Spleen (tissue), 13 donors: ENCODE measurements at places on chromosomes 13 and 19.

DNA sequence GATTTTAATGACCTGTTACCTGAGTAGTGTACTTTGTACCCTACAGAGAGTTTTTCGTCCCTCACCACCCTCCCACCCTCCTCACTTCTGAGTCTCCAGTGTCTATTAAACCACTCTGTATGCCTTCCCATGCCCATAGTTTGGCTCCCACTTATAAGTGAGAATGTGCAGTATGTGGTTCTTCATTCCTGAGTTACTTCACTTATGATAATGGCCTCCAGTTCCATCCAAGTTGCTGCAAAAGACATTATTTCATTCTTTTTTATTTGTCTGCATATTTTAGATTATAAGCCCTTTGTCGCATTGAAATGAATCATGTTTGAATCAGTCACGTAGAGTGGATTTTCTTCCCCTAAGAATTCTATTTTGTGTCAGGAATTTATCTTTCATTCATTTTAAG lies 12.2 kb upstream of the HTR2A start:
- DNase-seq = no peak

- DNase-seq = no peak
These were observed 16.1 kb upstream of the SLC15A1 start for GRCh38 chr13:98768522-98768921.

- no peak for DNase-seq
These were observed 24.7 kb downstream of the CILP2 start for GRCh38 chr19:19562665-19563347.

- DNase-seq = no peak
These were observed 142.2 kb downstream of the FGF9 start for GRCh38 chr13:21813110-21813509.

GRCh38 chr19:2636897-2637683 lies 65.4 kb downstream of the GNG7 start:
- DNase-seq = peak; percentile 94

GRCh38 chr13:75633285-75633684 lies 2.8 kb upstream of the LMO7 start:
- no peak for DNase-seq

DNA sequence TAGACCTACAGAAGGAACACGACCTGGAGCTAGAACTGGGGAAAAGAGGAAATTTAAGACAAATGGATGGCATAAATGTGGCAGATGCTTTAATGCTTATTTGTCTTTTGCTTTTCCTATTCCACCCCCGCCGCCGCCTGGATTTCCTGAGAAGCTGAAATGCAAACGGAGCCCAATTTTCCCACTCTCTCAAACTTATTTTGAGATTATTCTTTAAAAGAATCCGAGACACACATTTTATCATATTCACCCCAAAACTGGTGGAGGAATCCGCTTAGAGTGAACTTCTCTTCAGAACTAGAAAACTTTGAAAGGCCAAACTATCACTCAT lies 5.8 kb downstream of the POU4F1 start:
- DNase-seq = no peak

DNA sequence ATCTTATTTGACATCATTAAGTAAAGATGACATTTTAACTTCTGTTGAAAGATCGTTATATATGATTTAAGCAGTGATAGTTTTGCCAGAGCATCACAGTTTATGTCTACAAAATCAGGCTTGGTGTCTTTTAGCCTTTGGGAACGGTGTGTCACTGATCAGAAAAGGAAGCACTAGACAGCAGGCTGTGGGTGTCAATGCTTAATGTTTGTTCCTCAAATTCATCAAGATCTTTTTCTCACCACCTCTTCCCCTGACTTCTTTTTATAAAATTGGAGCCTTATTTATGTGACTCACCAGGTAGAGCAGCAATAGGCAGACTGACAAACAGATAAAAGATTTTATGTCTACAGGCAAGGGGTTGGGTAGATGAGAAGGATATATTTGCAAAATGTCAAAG lies 1558.5 kb downstream of the EFNB2 start:
- DNase-seq = no peak

DNA sequence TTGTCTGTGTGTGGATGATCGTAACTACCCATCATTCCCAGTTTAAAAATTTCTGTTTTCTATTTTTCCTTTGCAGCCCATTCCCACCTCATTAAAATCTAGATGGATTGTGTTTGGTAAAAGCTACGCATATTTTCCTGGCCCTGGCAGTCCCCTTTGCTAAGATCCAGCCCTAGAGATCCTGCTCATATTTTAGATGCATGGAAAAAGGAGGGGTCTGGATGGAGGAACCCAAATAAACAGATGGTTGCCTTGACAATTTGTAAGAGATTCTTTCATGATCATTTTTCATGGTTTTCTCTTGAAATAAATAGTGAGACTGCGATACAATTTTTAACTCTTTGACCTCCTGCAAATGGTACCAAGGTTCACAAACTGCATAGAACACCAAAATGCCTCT lies 174.4 kb downstream of the SLC7A1 start:
- no peak for DNase-seq
